ENCODE measurements at places on chromosomes 1 and 21. TPM values are rescaled to one million over a fixed set of nuclear protein-coding genes. Genes with fewer than 3 reads are reported as not detected.

DNA sequence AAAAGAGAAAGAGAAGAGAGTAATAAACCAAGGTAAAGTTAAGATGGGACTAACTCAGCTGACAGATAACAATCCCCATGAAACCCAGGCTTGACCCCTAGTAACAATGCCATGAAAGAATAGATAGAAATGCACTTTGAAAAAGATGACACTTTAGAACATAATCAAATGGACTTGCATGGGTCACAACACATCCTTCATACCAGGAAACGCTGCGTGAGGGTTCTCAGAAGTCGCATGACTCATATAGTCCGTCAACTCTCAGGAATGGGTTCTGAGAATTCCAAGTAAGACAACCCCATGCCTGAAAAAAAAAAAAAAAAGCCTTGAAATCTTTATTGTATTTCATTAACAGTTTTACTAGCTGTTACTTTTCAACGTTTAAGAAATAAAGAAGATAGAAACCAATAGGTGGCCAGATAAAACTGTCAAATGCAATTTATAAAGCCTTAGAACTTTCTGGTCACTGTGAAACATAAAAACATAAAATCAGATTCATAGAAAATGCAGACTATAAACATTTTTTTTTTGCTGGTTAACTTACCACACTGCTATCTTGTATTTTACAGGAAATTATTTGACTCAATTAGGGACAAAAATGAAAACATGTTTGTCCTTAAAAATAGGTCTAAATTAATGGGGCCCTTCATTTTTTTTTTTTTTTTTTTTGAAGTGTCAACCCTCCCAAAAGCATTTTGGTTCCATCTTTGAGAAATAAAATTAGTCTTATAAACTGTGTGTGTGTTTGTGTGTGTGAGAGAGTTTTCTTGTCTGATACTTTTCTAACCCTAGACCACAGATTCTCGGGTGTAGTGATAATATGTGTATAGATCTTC lies 202.1 kb downstream of the NCAM2 start:
- no peak for DNase-seq

- DNase-seq: no peak
These were observed 69.9 kb upstream of the IGSF21 start for GRCh38 chr1:18037651-18038050.

GRCh38 chr1:212542761-212543187 lies 65.8 kb upstream of the ATF3 start:
- DNase-seq: no peak

DNA sequence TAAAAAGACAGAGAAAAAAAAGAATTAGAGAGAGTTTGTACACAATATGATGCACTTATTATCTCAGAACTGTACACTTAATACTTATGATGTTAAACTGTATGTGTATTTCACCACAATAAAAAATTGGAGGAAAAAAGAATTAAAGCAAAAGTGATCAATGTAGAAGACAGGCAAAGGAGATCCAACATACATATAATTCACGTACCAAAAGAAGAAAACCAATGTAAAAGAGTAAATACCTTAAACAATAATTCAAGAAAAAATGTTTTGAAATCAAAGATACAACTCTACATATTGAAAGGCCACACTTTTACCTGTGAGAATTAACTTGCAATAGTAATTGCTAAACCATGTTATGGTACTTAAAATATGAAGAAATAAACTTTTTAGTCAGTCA lies 9.8 kb upstream of the PGLYRP3 start:
- DNase-seq: no peak

- no peak for DNase-seq
These were observed 90.9 kb downstream of the IER5 start for GRCh38 chr1:181179279-181179986.

- DNase-seq: no peak
These were observed 377.9 kb downstream of the LTN1 start for GRCh38 chr21:28614791-28615190.

Gene ADGRL4
- polyA plus RNA-seq: 29.0 TPM

Gene LCE6A
- polyA plus RNA-seq: not detected

Gene LORICRIN
- not detected for polyA plus RNA-seq

Gene TRIM58
- 1.5 TPM for polyA plus RNA-seq

Gene FAM167B
- 3.8 TPM for polyA plus RNA-seq

Gene AADACL3
- polyA plus RNA-seq: not detected

Gene OR2T2
- not detected for polyA plus RNA-seq

Gene SRGAP2C
- polyA plus RNA-seq: 17.4 TPM

Gene PLA2G5
- polyA plus RNA-seq: not detected

Gene SLC35F3
- 0.75 TPM for polyA plus RNA-seq

Gene FCRL6
- 0.39 TPM for polyA plus RNA-seq

Gene TNNT2
- polyA plus RNA-seq: 66.5 TPM

Gene PKN2
- polyA plus RNA-seq: 68.3 TPM

All from left renal pelvis (tissue), 4 donors.